ENCODE measurements at places on chromosomes 16 and 17.

DNA sequence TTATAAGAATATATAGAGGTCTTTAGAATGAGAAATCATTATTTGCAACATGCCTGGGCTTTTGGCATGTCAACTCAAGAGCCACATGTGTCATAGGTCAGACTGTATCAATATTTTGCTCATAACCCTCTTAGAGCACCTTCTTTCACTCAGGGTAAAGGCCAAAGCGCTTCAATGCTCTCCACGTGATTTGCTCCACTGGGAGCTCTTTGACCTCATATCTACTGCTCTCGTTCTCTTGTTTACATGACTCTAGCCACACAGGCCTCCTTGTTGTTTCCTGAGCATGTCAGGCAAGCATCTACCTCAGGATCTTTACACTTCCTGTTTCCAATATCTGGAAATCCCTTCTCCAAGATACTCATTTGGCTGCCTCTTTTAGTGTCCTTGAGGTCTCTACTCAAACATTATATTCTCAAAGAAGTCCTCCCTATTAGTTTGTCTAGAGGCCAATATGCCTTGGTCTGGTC, 148.4 kb downstream of the TOX3 start:
- DNase-seq: no peak

DNA sequence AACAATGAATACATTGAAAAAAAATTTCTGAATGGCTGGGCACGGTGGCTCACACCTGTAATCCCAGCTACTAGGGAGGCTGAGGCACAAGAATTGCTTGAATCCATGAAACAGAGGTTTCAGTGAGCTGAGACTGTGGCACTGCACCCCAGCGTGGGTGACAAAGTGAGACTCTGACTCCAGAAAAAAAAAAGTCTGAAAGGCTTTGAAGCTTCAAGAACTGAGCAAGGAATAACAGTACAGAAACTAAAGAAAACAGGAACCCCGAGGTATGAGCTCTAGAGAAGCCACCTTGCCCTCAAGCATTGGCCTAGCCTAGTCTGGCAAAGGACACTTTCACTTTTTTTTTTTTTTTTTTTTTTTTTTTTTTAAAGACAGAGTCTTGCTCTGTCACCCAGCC, 45.0 kb downstream of the TEX2 start:
- DNase-seq: no peak

DNA sequence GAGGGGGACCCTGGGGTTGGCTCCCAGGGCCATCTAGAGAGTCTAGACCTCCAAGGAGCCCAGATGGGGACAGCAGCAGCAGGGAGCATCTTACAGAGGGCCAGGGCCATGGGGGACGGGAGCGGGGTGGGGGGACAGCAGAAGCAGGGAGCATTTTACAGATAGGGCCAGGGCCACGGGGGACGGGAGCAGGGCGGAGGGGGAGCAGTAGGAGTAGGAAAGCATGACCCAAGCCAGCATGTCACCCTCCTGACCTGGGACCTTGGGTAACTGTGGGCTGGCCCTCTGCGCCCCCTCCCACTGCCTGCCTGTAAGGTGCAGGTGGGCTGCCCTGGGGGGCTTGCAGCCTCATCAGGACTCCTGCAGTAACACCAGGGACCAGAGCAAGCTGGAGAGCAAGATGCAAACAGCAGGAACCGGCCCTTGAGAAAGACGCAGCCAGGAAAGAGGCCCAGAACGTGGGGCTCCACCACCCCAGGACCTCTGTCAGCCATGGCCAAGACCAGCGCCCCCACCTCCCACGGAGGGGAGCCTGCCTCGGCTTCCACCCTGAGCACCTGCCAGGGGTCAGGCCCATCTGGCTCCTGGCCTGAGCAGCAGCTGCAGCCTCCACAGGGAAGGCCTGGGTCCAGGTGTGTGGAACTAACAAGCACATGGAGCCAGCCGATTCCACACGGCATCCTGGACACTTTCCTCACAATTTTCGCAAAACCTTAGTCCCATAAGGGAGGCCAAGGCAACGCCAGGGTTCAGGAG, 2.4 kb downstream of the ZNF598 start:
- DNase-seq: no peak

DNA sequence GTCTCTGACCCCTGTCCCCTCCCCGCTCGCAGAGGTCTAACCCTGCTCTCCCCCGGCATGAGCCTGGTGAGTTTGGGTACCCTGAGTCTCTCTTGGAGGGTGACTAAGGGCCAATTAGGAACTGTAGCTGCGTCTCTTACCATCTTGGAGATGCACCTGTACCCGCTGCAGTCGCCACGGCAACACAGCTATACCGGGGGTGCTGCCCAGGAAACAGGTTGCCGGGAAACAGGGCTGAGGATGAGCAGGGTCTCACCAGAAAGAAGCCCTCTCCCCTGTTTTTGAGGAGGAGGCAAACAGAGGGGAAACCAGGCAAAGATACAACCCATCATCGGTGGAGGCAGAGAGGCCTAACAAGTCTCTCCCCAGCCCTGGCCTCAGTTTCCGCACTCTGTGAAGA, 140.2 kb downstream of the TMEM132E start:
- DNase-seq: no peak

- DNase-seq: no peak
Measured at GRCh38 chr16:4139968-4140367, 23.7 kb upstream of the ADCY9 start.

GRCh38 chr16:57143149-57143921, 42.5 kb downstream of the PSME3IP1 start:
- DNase-seq: no peak

- no peak for DNase-seq
Measured at GRCh38 chr17:55420067-55420775, 1.4 kb downstream of the MMD start.

DNA sequence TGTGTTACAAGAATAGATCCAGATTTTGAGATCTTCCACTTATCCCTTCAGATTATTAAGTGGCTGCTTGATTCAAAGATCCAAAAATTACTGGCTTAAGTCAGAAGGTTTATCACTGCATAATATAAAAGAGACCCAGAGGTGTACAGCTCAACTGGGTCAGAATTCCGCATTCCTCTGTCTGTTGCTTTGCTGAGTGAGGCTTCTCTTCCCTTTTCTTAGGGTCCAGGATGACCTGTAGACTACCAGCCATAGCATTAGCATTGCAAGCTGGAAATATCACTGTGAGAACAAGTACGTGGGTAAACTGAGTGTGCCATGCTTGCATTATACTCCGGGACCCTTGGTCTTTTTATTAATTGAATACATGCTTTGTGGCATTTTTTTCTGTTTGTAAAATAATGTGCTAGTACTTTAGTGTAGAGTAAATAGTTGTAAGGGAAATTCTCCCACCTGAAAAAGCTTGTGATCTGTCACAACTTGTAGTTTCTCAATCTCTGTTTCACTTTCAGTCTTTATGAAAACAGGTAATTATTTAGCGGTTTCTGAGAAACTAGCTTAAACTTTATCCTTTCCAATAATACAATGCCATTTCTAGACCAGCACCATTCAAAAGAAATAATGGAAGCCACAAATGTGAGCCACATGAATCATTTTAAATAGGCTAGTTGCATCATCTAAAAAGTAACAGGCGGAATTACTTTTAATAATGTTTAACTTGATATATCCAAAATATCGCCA, 61.6 kb downstream of the TNRC6C start:
- DNase-seq: no peak

Measured in body of pancreas (tissue), 4 donors.